ENCODE measurements at places on chromosomes 6 and 20.

GRCh38 chr6:166736634-166737033, 109.6 kb upstream of the RPS6KA2 start:
- no peak for DNase-seq

GRCh38 chr6:44762496-44762895, 375.0 kb downstream of the CDC5L start:
- no peak for DNase-seq

DNA sequence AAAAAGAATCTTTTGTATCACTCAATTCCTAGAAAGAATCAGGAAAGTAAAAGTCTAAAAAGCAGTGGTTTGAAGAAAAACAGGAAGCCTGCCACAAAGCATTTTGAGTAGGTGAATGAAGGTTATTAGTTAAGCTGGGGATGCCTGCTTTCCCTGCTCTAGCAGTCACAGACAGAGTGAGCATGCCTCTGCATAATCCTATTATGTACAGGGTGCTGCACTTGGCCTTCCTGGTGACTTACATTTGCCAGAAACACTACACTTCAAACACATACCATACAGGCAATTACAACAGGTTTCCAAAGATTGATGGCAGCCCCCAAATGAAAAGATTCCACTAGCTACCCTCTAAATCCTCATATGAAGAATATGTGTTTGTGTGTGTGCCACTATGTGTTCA, 130.8 kb downstream of the TPBG start:
- DNase-seq = no peak

DNA sequence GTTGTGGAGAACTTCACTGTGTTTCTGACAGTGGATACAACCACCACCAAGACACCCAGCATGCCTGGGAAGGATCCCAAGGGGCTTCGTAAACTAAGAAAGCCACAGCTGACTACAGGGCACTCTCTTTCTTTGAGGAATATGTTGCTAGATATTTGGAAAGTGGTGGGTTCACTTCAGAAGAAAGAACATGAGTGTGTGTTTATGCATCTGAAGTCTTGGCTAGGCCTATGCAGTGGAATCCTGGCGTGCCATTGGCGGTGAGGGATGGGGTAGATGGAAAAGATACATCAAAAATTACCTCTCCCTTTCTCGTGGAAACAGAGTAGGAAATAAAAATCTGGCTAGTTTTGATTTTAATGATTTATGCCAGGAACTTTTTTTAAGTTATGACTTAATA, 187.7 kb downstream of the PDE7B start:
- DNase-seq = no peak

DNA sequence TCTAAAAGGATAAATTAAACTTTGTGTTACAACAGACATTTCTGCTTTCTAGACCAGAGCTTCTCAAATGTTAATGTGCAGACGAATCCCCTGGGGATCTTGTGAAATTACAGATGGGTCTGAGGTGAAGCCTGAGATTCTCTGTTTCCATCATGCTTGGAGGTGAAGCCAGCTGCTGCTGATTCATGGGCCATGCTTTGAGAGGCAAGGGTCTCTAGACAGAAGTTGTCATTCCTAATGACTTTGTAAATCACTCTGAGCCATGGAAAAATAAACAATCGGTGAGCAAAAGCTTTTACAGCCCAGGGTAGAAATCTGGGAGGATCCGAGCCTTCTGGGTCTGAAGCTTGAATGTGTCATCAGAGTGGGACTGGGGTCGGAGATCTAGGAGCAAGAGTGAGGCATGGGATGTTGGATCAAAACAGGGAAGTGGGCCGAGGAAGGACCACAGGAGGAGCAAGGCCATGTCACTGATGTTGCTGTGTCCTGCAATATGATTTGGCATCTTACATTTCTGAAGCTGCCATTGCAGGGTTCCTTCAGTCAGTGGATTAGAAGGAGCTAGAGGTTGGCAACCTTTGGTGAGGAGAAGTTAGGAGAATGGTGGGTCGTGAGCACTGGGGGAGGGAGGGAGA, 77.3 kb downstream of the TRMT11 start:
- DNase-seq = no peak

DNA sequence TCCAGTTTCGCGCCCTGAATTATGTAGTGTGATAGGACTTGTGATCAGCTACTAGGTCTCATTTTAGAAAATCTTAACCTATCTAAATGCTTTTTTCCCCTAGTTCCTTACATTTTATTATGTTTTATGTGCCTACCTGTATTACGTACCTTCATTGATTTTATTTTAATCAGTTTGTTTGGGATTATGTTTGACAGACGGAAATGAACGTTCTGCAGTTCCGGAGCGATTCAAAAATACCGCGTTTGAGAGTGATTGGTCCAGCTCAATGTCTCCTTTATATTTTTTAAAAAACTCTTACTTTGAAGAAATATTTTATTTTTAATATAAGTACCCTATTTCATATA, 114.3 kb upstream of the BTN3A2 start:
- DNase-seq = peak; percentile 69

Data from DMS79 treated with DMSO at 0.1 percent for 48 hours (cell line).